ENCODE measurements at places on chromosomes 3 and 15. TPM values are rescaled to one million over a fixed set of nuclear protein-coding genes. Genes with fewer than 3 reads are reported as not detected.

ATRIP gene
- total RNA-seq, result 4.8 TPM

CCRL2 gene
- total RNA-seq, result 0.19 TPM

SLC24A5 gene
- total RNA-seq, result not detected

RAD51 gene
- total RNA-seq, result 1.1 TPM

HYAL1 gene
- total RNA-seq, result 0.96 TPM

HACD3 gene
- total RNA-seq, result 104 TPM

CADPS gene
- 0.85 TPM for total RNA-seq

SLC15A2 gene
- total RNA-seq, result 0.19 TPM

SLC28A2 gene
- not detected for total RNA-seq

P2RY13 gene
- total RNA-seq, result not detected

DHFR2 gene
- total RNA-seq, result 5.1 TPM

COL8A1 gene
- 248 TPM for total RNA-seq
